CD4-positive, alpha-beta T cell treated with Interleukin-15 for 4 hours (primary cell): ENCODE measurements at places on chromosomes 6 and 20.
A peak's percentile ranks its signal among the peaks of the same experiment; 100 is the strongest.

DNA sequence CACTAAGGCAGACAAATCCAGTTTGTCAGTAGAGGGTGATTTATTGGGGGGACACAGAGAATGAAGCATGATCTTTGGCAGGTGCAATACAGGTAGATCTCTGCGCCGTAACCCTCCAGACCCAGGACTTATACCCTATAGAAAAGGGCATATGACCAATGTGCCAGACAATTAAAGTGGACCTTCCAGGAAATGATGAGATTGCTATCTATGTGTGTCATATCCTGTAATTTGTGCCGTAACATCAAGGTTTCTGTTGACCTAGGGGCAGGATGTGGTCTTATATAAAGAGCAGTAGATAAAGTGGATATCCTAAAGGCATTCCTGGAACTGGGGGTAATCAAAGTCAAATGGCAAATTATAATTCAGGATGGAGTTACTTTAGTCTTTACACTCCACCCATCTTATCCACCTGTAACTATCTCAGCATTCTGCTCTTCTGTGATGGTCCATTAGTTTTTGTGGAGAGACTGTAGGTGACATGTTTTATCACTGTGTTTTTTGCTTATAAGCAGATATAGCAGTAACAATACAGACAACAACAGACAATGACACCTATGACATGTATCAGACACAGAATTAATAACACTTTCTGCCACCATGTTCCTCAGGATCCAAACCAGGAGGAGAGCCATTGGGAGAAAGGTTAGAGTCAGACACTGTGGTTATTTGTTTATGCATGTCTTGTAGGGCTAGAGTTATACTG is 43.1 kb upstream of the ZNF337 start:
- DNase-seq = peak; percentile 45

DNA sequence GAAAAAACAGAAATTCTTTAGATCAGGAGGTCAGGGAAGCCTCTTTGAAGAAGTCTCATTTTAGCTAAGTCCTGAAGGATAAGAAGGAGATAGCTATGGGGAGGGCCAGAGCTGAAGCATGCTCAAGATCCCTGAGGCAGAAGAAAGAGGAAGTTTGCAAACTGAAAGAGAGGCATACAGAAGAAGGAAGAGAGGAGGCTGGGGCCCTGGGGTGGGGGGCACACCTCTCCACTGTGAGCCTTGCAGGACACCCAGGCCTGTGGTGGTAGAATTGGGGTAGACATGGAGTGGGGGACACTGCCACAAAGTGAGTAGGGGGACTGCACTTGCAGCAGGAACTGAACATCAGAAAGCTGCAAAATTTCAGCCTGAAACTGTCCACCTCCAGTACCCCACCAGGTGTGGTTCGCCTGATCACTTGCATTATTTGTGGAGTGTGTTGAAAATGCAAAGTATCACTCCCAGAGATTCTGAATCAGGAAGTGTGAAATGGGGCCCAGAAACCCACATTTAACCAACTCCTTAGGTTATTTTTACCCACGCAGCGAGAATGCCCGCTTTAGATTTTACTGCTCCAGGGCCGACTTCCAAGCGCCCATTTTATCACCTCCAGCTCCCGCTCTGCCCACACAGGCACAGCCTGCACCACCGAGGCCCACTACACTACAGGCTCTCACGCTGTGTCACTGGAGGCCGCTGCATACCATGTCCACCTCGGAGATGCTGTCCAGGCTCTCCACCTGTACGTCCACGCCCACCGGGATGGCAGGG is 44.0 kb downstream of the GABRR2 start:
- no peak for DNase-seq

DNA sequence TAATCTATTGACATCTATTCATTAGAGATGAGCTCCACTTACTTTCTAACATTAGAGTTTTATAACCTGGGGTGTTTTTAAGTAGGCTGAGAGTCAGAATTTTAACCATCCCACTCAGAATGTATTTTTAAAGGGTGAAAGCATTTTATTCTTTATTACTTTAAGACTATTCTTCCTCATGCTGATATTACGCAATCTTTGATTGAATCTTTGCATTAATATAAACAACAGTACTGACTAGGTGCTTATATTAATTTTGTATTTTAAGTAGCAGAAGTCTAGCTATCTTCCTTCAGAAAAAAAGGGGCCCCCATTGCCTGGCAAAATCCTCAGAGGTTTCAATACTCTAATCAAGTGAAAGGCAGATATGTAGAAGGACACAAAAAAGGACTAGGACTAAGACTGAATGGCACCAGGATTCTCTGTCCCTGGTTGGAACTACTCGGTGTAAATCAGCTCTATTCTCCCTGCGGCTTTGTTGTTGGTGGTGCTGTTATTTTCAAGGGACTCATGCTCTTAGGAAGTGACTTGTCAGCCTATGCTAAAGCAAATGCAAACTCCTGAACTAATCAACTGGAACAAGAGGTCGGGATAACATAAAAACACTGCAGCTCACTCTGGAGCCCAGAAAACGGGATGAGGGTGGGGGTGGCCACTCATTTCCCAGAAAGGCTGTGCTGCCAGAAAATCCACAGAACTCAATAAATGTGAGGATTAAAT is 1324.4 kb downstream of the GRIK2 start:
- no peak for DNase-seq

- peak; percentile 65 for DNase-seq
Observed at GRCh38 chr6:118565311-118565960, 17.3 kb downstream of the PLN start.

DNA sequence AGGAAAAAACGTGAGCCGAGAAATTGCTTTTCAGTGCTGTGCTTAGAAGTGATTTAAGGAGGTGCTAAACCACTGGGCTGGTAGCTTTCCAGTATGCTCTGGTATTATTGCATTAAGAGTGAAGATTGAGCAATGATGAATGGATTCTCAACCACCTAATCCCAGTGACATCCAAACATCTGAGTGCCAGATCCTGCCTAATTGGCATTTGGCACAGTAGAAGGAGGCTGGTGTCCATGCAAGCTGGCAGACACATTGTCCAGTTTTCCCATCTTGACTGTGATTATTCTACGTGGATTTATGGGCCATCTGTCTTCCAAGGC is 398.0 kb upstream of the PLCB4 start:
- no peak for DNase-seq

DNA sequence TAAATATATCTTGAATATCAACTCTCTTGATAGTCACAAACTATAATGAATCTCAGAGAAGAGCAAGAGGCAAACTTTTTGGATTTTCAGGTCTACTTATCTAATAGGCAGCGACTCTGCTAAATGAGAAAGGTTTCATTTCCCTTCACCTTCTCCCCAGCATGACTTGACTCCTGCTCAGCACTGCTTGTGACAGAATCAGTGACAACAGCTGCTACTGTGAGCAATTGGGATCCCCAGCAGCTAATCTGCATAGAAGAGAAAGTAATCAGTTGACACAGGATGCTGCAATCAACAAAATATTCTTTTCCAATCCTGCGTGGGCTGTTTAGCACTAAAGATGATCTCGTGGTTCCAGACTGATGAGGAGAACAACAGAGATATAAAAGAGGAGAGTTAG is 205.5 kb downstream of the MMUT start:
- no peak for DNase-seq
